T-cell (primary cell): ENCODE measurements at places on chromosomes 11 and 22.

- H3K4me3 ChIP-seq, result no peak overlapping the region
- no peak for DNase-seq
- peaks cover 10% of the 10 kb centered on the region for H3K27me3 ChIP-seq
- H3K4me1 ChIP-seq, result no peaks in the 10 kb centered on the region
- H3K27ac ChIP-seq, result no peak overlapping the region
Measured at GRCh38 chr11:102241026-102241425, 76.3 kb upstream of the BIRC3 start.

GRCh38 chr11:74680035-74680671 lies 51.1 kb downstream of the CHRDL2 start:
- no peaks in the 10 kb centered on the region for H3K36me3 ChIP-seq
- peaks cover 3% of the 10 kb centered on the region for H3K27me3 ChIP-seq
- DNase-seq, result no peak

- H3K4me3 ChIP-seq, result no peak overlapping the region
- no peaks in the 10 kb centered on the region for H3K36me3 ChIP-seq
- peaks cover 3% of the 10 kb centered on the region for H3K4me1 ChIP-seq
- no peak for DNase-seq
Measured at GRCh38 chr11:60942970-60943565, 8.9 kb downstream of the SLC15A3 start.

- peaks cover 2% of the 10 kb centered on the region for H3K27me3 ChIP-seq
- H3K36me3 ChIP-seq, result no peaks in the 10 kb centered on the region
- H3K27ac ChIP-seq, result no peak overlapping the region
- H3K4me3 ChIP-seq, result no peak overlapping the region
- no peak for DNase-seq
Measured at GRCh38 chr11:93972790-93973189, 48.4 kb upstream of the HEPHL1 start.

- H3K4me3 ChIP-seq, result no peak overlapping the region
- no peaks in the 10 kb centered on the region for H3K36me3 ChIP-seq
Measured at GRCh38 chr11:73784080-73784634, 3.5 kb upstream of the MRPL48 start.

DNA sequence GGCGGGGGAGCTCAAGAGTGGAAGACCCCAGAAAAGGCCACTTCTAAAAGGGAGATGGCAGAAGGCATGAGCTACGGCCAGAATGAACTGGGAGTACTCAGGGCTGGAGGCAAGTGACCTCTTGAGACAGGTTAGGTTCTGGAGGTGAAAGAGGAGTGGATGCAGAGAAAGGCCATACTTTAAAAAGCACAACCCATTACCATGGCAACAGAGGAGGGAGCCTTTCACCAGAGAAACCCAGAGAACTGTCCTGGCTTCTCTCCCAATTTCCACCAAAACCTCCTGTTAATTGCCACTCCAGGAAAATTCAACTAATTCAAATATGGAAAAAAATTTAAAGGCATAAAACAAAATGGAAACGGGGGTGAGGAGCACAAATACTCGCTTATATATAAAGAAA lies 15.8 kb downstream of the A4GALT start:
- no peaks in the 10 kb centered on the region for H3K36me3 ChIP-seq
- peaks cover 33% of the 10 kb centered on the region for H3K27me3 ChIP-seq
- H3K4me3 ChIP-seq, result no peak overlapping the region
- H3K4me1 ChIP-seq, result no peaks in the 10 kb centered on the region
- no peak overlapping the region for H3K27ac ChIP-seq

DNA sequence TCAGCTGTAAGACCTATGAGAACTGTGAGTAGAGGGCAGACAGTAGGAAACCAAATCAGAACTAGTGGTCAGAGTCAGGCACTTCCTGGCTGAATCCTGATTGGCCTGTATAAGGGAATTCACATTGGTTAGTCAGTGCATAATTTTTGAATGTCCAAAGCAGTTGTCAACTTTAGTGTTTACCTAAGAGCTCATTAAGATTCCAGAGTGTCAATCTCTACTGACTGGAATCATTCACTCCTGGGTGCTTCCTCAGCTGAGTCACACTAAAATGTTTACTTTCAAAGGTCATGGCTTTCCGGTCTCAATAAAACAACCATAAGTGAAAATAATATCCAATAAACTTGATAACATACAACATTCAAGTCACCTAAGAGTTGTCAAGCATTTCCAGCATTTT lies 306.1 kb downstream of the C11orf87 start:
- DNase-seq, result no peak
- no peaks in the 10 kb centered on the region for H3K27me3 ChIP-seq
- no peaks in the 10 kb centered on the region for H3K36me3 ChIP-seq
- no peak overlapping the region for H3K27ac ChIP-seq
- H3K4me3 ChIP-seq, result no peak overlapping the region

GRCh38 chr22:31099841-31100761 lies 7.3 kb downstream of the SELENOM start:
- no peak overlapping the region for H3K27ac ChIP-seq
- peaks cover 5% of the 10 kb centered on the region for H3K4me1 ChIP-seq
- H3K27me3 ChIP-seq, result no peaks in the 10 kb centered on the region
- DNase-seq, result no peak

- H3K27ac ChIP-seq, result no peak overlapping the region
- no peak overlapping the region for H3K4me3 ChIP-seq
- H3K4me1 ChIP-seq, result no peaks in the 10 kb centered on the region
Measured at GRCh38 chr22:29447906-29448305, 9.5 kb downstream of the RFPL1 start.

- no peak for DNase-seq
- H3K27ac ChIP-seq, result no peak overlapping the region
- H3K4me1 ChIP-seq, result no peaks in the 10 kb centered on the region
- H3K27me3 ChIP-seq, result no peaks in the 10 kb centered on the region
Measured at GRCh38 chr11:87002918-87003317, 34.8 kb upstream of the TMEM135 start.

DNA sequence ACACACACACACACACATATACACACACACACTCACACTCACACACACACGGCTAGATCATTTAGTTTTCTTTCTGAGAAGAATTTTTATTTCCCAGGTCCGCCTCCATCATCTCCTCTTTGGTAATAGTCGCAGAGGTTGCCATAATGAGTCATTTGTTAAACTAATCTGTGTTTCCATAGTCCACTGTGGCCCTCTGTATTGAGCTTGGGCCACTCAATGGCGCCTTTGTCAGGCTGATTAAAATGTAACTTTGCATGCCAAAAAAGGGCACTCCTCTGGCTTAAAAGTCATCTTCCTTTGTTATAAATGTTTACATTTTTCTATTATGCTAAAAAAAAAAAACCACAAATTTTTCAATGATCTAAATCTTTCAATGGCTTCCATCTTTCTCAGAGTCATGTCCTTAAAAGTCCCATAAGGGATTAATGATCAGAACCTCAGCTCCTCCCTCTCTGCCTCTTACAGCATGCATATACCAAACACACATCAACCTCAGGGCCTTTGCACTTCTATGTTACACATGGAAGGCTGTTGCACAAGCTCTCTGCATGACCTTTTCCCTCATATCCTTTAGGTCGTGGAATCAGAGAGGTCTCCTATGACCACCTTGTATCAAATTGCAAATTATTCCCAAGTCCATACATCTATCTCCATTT lies 35.3 kb downstream of the EHF start:
- no peak overlapping the region for H3K27ac ChIP-seq
- H3K27me3 ChIP-seq, result peaks cover 2% of the 10 kb centered on the region
- H3K4me1 ChIP-seq, result no peaks in the 10 kb centered on the region
- H3K36me3 ChIP-seq, result no peaks in the 10 kb centered on the region
- no peak for DNase-seq
- no peak overlapping the region for H3K4me3 ChIP-seq

- DNase-seq, result no peak
- no peaks in the 10 kb centered on the region for H3K4me1 ChIP-seq
- H3K36me3 ChIP-seq, result no peaks in the 10 kb centered on the region
- no peak overlapping the region for H3K27ac ChIP-seq
- H3K27me3 ChIP-seq, result no peaks in the 10 kb centered on the region
- no peak overlapping the region for H3K4me3 ChIP-seq
Measured at GRCh38 chr11:17906436-17906835, 106.4 kb downstream of the SERGEF start.

DNA sequence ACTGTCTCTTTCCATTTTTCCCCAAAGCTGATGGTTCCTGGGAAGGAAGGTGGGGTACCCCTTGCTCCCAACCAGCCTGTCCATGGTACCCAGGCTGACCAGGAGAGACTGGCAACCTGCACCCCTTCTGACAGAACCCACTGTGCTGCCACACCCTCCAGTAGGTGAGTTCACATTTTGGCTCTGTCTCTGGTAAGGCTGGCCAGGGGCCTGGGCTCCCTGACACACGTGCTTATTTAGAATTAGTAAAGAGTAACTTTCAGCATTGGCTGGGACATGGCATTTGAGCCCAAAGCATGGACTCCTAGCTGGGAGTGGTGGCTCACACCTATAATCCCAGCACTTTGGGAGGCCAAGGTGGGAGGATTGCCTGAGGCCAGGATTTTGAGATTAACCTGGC lies 35.1 kb downstream of the ARHGAP1 start:
- no peak for DNase-seq
- peaks cover 12% of the 10 kb centered on the region for H3K4me1 ChIP-seq
- H3K27ac ChIP-seq, result no peak overlapping the region
- peaks cover 84% of the 10 kb centered on the region for H3K36me3 ChIP-seq

DNA sequence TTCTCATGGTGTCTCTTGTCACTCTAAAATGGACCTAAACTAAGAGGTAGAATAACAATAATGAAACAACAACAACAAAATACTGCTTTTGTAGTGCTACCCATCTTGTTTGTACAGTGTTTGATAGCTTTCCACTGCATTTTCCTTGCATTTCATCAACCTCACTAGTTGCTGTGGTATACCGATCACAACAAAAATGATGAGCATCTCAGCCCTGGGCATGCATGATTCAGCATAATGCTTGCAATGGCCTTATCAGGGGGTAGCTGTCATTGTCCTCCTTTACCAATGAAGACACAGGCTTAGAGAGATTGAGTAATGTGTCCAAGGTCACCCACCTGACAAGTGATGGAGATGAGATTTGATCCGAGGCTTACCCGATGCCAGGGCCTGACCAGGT lies 682.5 kb downstream of the NTM start:
- no peak overlapping the region for H3K27ac ChIP-seq
- DNase-seq, result no peak
- no peaks in the 10 kb centered on the region for H3K4me1 ChIP-seq
- no peaks in the 10 kb centered on the region for H3K27me3 ChIP-seq

GRCh38 chr22:11360632-11361031 lies 4167.4 kb upstream of the OR11H1 start:
- H3K4me3 ChIP-seq, result no peak overlapping the region
- no peaks in the 10 kb centered on the region for H3K4me1 ChIP-seq
- no peaks in the 10 kb centered on the region for H3K36me3 ChIP-seq
- H3K27ac ChIP-seq, result no peak overlapping the region

- peaks cover 37% of the 10 kb centered on the region for H3K27me3 ChIP-seq
- no peak overlapping the region for H3K27ac ChIP-seq
- H3K4me1 ChIP-seq, result no peaks in the 10 kb centered on the region
- H3K4me3 ChIP-seq, result no peak overlapping the region
- no peak for DNase-seq
Measured at GRCh38 chr11:61910187-61911127, 6.9 kb downstream of the RAB3IL1 start.

GRCh38 chr11:4027746-4028145 lies 66.9 kb upstream of the RRM1 start:
- H3K27me3 ChIP-seq, result no peaks in the 10 kb centered on the region
- H3K27ac ChIP-seq, result no peak overlapping the region
- no peak for DNase-seq
- H3K36me3 ChIP-seq, result peaks cover 5% of the 10 kb centered on the region

GRCh38 chr11:72899238-72899637 lies 85.0 kb downstream of the ATG16L2 start:
- H3K27ac ChIP-seq, result no peak overlapping the region
- no peaks in the 10 kb centered on the region for H3K27me3 ChIP-seq
- DNase-seq, result no peak
- no peaks in the 10 kb centered on the region for H3K4me1 ChIP-seq

- no peaks in the 10 kb centered on the region for H3K27me3 ChIP-seq
- H3K4me3 ChIP-seq, result no peak overlapping the region
- H3K27ac ChIP-seq, result no peak overlapping the region
- DNase-seq, result no peak
- H3K36me3 ChIP-seq, result no peaks in the 10 kb centered on the region
Measured at GRCh38 chr22:34160141-34160783, 240.0 kb upstream of the LARGE1 start.

DNA sequence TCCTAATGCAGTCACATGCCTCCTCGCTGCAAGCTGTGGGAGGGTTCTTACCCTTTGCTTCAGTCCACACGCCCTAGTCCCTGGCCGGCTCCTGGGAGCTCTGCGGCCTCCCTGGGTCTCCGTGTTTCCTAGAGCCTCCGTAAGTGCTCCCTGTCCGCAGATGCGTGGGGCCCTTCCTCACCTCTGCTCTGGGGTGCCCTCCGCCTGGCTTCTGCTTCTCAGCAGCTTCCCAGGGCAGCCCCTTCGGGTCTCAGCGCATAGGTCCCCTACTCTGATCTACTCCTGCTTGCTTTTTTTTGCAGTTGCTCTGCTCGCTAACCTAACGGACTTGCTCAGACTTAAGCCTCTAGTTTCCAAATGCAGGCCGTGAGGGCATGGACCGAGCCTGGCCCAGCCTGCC lies 22.4 kb downstream of the CAPN1 start:
- DNase-seq, result no peak
- H3K27ac ChIP-seq, result no peak overlapping the region

DNA sequence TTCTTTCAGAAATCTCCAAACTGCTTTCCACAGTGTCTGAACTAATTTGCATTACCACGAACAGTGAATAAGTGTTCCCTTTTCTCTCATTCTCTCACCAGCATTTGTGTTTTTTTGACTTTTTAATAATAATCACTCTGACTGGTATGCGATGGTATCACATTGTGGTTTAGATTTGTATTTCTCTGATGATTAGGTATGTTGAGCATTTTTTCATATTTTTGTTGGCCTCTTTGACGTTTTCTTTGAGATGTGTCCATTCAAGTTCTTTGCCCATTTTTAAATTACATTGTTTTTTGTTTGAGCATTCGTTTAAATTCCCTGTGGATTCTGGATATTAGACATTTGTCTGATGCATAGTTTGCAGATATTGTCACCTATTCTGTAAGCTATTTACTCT lies 1639.6 kb upstream of the TENM4 start:
- H3K27me3 ChIP-seq, result no peaks in the 10 kb centered on the region
- no peaks in the 10 kb centered on the region for H3K4me1 ChIP-seq
- no peak overlapping the region for H3K27ac ChIP-seq
- no peak overlapping the region for H3K4me3 ChIP-seq

DNA sequence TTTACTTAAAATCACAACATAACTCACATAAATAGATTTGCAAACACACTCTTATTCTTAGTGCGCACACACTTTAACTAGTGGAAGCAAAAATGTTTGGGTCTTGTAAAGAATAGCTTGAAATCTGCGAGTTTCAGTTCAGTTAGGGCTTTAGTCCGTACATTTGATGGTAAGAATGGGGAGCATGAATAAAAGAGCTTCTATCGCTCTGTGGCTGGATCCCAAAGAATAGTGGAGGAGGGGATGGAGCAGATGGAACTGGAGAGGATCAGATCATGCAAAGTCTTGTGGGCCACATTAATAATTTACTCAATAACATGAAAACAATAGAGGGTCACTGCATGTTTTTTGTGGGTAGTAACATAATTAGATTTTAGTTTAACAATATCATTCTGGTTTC lies 44.3 kb downstream of the DNHD1 start:
- DNase-seq, result no peak
- no peak overlapping the region for H3K27ac ChIP-seq
- H3K36me3 ChIP-seq, result peaks cover 8% of the 10 kb centered on the region
- no peak overlapping the region for H3K4me3 ChIP-seq
- no peaks in the 10 kb centered on the region for H3K27me3 ChIP-seq

- peaks cover 5% of the 10 kb centered on the region for H3K27me3 ChIP-seq
- H3K4me3 ChIP-seq, result peak overlapping the region; percentile 87
- DNase-seq, result no peak
- H3K36me3 ChIP-seq, result peaks cover 15% of the 10 kb centered on the region
- H3K4me1 ChIP-seq, result peaks cover 7% of the 10 kb centered on the region
- H3K27ac ChIP-seq, result peak overlapping the region; percentile 86
Measured at GRCh38 chr11:312092-312816, 1.6 kb upstream of the IFITM1 start.
